ENCODE measurements at places on chromosomes 7 and 10.

GRCh38 chr10:15570738-15571339 is 148.9 kb downstream of the ITGA8 start:
- no peak for DNase-seq

DNA sequence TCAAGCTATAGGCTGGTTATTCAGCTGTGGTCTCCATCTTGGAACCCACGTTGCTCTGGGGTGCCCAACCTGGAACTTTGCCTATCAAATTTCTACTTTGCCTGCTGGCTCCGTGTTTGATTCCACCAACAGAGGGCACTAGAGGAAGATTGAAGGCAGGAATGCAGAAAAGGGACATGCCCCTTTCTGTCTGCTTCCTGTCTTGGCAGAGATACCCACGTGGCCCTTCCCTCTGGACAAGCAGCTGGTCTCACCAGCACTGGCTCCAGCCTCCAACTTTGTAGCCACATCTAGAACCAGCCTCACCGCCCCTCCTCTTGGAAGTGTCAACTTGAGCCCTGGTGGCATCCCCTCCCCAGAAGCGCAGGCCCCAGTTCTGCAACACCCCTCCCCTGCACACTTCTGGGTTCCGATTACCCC is 52.1 kb upstream of the ZNF438 start:
- peak; percentile 60 for DNase-seq

DNA sequence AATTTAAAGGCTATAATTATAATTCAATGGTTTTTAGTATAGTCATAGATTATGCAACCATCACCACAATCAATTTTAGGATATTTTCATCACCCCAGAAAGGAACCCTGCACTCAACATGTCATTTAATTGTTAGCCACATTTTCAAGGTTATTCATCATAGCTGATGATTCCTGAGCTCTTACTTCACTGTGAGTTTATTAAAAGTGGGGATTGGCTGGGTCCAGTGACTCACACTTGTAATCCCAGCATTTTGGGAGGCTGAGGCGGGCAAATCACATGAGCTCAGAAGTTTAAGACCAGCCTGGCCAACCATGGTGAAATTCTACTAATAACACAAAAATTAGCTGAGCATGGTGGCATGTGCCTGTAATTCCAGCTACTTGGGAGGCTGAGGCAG is 787 bp downstream of the CCL26 start:
- DNase-seq, result no peak

DNA sequence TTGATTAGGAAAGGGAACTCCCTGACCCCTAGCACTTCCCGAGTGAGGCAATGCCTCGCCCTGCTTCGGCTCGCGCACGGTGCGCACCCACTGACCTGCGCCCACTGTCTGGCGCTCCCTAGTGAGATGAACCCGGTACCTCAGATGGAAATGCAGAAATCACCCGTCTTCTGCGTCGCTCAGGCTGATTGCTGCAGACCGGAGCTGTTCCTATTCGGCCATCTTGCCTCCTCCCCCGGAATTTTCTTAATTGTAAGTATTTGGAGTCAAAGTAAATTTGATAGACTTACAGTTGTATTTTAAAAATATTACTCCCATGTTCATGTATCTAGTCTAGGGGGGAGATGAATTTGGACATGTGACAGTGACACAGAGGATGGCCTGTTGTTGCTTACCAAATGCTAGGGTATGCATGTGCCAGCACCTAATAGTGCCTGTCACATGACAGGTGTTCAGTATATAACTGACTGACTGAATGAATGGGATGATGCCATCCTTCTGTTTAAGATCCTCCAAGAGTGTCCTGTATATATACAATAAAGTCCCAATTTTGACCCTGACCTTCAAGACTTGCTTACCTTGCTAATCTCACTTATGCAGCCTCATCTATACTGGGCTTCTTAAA is 42.0 kb upstream of the ICA1 start:
- no peak for DNase-seq

- DNase-seq, result no peak
These were observed 71.5 kb downstream of the COL13A1 start for GRCh38 chr10:69873135-69873639.

DNA sequence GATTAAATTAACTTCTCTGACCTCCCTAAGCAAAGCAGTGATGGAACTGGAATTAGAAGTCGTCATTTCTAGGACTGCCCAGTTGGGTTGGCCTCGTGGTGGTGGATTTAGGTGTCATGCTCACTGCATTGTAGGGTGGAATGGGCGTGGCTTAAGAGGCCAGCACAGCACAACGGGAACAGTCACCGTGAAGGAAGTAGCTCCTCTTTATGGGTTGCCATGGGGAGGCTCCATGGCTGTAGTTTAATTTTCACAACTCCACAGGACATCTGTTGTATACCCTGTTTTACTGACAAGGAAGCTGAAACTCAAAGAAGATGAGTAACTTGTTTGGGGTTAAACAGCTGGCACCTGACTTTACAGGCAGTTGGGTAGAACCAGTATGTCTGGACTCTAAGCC is 208.3 kb downstream of the CELF2 start:
- DNase-seq, result no peak

DNA sequence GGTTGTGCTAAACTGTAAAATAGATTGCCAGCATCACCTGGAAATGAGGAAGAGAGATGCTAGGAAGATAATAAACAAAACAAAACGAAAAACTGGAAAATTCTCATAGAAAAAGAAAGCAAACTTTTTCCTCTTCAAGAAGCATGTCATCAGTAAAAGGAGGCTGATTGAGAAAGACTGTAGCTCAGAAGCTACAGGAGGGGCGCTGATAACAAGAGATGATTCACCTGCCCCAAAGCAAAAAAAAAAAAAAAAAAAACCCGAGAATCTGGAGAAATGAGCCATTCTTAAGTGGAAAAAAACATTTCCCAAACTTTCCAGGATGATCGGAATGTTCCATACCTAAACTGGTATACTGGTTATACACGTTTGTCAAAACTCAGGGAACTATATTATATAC is 130.5 kb upstream of the C1QL3 start:
- DNase-seq, result no peak

DNA sequence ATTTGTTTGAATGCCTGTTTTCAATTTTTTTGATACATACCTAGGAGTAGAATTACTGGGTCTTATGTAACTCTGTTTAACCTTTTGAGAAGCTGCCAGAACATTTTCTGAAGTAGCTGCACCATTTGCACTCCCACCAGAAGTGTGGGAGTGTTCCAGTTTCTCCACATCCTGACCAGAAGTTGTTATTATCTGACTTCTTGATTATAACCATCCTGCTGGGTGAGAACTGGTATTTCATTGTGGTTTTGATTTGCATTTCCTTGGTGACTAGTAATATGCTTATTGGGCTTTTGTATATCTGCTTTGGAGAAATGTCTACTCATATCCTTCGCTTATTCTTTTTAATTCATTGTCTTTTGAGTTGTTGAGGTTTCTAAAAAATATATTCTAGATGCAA is 117.2 kb upstream of the GLCCI1 start:
- no peak for DNase-seq

DNA sequence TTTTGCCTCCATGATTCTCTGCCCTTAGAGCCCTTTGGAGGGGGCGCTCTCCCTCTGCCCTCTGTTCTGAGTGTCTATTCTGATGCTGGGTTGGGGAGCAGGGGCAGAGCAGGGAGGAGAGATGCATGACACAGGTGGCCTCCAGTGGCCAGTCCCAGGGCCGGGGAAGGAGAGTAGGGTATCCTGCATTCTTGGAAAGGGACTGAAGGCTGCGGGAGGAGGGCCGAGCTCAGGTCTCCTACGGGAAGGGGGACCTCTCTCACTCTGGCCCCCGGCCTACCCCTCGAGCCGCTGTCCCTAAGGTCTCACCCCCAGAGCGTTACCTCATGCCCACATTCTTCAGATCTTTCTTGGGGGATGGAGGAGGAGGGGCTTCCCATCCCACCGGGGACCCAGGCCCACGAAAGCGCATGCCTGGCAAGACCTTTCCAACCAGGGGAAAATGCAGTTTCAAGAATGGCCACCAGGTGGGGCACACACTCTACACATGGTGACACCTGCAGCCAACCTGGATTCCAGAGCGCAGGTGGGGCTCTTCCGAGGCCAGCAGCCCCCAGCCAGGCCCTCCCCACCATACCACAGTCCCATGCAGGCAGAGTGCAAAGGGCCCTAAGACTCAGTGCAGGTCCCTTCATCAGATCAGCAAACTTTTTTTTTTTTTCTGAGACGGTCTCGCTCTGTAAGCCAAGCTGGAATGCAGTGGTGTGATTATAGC is 86.4 kb downstream of the MYL10 start:
- no peak for DNase-seq

GRCh38 chr10:20313665-20314064 is 497.4 kb downstream of the PLXDC2 start:
- DNase-seq, result no peak

- DNase-seq, result no peak
These were observed 289.5 kb upstream of the AOAH start for GRCh38 chr7:37013771-37014170.

GRCh38 chr10:100469756-100470155 is 6.9 kb downstream of the WNT8B start:
- DNase-seq, result no peak

- DNase-seq, result no peak
These were observed 323.7 kb downstream of the RPS24 start for GRCh38 chr10:78357141-78358063.

DNA sequence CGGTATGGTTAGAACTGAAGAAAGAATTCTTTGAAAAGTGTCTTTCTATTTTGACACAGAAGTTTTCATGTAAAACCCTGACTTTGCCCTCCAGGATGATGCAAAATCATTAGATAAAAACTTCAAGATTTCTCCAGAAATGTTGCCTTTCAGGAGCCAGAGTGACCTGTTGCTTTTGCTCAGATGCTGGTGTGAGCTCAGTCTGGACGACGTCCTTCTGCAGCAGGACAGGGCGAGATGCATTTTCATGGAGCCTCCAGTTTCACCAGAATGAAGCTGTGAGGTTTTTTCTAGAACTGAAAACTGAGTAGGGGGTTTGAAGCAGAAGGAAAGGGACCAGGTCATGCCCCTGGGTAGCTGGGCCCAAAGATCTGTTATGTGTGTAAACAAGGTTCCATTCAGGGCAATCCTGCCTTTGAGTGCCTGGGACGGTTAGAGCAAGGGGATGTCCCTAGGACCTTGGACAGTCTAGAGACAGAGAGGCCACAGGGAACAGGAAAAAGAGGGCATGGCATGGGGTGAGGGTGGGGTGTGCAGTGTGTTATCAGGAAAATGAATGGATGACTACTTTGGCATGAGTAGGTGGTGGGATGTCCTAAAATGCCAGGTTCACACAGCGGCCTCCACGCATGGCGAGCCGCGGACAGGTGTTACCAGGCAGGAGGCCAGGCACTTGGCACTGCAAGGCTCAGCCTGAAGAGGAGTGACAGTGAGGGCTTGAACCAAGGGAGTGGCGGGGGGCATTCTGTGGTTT is 356.3 kb downstream of the CXCL12 start:
- DNase-seq, result no peak

DNA sequence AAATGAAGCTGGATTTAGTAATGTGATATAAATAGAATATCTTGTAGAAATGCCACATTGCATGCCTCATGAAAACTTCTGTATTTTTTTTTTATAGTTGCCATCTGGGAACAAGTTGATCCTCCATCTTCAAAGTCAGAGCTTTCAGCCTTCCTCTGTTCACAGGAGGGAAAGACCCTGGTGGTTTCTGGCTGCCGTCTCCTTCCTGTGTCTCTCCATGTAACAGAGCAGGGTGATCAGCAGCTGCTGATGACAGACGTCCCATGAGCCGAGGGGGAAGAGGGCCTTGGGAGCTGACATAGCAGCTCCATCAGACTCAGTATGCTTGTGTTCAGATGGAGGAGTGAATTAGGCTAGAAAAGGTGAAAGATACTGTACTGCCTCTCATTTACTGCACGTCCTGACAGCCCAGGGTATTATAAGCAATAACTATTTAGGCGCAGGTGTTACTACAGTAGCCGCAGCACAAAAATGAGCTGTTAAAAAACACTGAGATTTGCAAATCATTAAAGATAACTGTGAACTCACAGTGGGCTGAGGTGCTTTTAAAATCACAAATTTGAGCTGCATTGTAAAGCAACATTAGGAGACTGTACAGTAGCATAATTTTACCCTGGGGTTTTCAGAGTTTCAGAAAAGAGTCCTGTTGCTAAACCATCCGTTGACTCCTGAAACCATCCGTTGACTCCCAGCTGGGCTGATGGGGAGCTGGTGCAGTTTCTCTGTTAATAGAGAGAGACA is 103.3 kb downstream of the CFAP58 start:
- no peak for DNase-seq

DNA sequence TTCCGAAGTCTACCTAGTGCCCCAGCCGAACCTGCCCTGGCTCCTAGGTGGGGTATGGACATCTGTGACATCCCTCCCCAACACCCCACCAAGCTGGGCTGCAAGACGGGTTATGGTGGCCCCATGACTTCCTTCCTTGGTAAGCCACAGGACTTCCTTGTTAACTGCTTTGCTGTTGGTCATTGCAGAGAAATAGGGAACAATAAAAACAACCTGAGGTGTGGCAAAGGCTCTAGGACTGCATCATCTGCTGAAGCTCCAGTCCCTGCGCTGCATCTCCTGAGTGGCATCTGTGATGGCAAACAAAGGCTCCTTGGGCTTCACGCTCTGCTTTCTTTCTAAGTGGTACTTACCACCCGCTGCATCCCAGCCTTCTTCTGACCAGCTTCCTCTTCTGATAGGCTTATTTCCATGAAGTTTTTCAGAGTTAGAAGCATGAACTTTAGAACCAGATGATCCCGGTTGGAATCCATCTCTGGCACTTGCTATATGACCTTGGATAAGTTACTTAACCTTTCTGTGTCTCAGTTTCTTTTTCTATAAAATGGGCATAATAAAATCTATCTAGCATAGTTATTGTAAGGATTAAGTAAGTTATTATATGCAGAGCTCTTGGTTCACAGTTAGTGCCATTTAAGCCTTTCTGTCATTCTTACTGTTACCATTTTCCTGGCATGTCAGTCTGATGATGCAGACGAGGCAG is 216.8 kb downstream of the RPS24 start:
- no peak for DNase-seq

GRCh38 chr10:94423627-94424026 is 21.3 kb downstream of the TBC1D12 start:
- DNase-seq, result no peak

DNA sequence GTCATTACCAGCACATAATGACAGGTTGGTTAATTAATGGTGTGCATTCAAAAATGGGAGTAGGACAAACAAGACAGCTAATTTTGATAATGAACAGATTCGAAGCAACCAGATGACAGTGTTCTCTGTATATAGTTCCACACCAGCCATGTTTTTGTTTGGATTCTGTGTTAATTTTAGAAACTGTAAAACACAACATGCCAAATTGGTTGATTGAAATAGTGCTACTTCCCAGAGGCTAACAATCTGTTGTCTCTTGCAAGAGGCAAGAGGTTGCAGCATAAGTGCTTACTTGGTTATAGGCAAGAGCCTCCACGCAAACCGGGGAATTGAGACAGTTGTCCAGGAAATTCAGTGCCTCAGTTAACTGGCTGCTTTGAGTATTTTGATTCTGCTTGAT is 170.2 kb upstream of the HABP2 start:
- no peak for DNase-seq

DNA sequence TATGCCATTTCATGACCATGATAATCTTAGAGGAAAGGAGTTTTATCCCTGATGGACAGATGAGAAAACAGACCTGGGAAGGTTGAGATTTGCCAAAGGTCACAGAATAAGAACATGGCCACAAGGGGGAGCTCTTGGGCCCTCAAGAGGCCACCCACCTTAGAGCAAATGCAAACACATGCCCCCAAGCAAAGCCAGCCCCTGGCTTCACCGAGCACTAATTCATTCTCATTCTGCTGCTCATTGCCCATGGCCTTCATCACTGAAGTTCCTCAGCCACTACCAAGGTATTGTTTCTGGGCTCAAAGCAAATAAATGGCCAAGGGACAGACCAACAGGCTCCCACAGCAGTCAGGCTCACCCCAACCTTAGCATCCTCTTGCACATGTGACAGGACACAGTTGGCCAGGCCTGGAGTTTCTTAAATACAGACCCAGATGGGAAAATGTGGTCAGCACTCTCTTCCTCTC is 44.2 kb downstream of the PDLIM1 start:
- DNase-seq, result no peak

Measured in H54 (cell line).